Inflammatory macrophage (primary cell): ENCODE measurements at places on chromosomes 7 and 10.
A peak's percentile ranks its signal among the peaks of the same experiment; 100 is the strongest.

DNA sequence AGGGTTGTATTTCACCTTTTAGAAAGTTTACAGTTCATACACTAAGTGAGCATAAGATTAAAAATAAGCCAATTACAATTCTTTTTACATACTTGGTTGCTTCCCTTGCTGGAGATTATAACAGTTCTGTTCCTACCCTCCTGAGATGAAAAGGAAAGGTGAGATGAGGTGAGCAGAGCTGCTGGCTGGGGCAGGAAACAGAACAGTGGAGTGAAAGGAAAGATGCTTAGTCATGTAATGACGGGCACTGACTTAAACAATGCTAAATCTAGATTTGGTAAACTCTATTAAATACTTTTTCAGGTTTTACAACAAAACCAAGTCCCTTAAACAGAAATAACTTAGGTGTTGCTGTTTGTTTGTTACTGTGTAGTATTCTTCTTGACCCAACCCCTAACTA, 19.9 kb upstream of the ZEB1 start:
- no peak for DNase-seq

- DNase-seq: no peak
These were observed 84.1 kb upstream of the PRR15 start for GRCh38 chr7:29479301-29480200.

GRCh38 chr10:22326145-22326702, 5.3 kb downstream of the BMI1 start:
- no peak for DNase-seq

- peak; percentile 54 for DNase-seq
These were observed 121.9 kb upstream of the AKR1E2 start for GRCh38 chr10:4704034-4704545.

DNA sequence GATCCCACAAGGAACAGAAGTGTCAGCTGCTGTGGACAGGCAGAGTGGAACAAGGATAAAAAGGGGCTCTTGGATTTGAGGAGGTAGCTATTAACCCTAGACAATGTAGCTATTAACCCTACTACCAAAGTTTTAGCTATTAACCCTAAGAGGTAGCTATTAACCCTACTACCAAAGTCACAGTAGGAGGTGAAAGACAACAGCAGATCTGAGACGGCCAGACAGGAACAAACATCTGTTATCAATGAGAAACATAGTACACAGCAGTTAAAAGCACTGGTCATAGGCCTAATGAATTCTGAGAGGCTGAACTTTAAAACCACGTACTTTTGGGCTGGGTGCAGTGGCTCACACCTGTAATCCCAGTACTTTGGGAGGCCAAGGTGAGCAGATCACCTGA, 11.9 kb downstream of the ERCC6 start:
- no peak for DNase-seq

- DNase-seq: no peak
These were observed 98.2 kb downstream of the RAB11FIP2 start for GRCh38 chr10:117948493-117948892.

DNA sequence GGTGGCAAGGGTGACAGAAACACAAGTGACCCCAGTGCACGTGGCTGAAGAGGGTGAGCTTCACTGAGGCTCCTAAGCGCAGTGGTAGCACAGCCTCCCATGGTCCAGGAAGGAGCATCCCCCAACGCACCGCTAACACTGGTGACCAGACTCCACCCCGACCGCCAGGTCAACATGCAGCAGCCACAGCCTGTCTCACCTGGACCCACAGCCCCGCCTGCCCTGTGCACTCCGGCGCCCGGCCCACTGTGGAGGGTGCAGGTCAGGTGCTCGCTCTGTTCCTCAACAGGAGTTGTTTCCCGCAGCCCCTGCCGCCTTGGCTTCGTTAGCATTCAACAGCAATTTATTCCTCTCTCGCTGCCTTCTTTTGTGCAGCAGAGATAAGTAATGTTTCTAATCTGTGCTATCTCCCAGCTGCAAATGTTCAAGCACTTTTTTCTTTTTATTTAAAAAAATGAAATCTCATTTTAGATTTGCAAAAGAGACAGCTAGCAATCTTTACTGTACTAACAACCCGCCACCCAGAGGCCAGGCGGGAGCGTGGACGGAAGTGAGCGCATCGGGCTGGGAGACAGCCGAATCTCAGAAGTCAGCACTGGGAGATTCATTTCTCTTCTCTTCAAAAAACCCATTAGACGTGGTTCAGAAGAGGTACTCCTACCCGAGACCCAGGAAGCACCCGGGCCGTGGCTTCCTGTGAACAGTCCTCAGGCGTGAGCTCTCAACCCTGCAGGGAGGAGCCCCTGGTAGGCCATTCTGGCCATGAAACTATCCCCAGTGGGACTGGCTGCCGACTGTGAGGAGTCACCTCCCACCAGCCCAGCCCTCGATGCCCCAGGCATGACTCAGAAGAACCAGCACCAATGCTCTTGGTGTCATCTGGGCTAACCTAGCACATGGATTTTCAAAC, 133.4 kb downstream of the MAD1L1 start:
- DNase-seq: no peak

GRCh38 chr10:93468461-93469213, 13.5 kb downstream of the MYOF start:
- no peak for DNase-seq

GRCh38 chr10:45428611-45429510, 54.8 kb downstream of the ALOX5 start:
- DNase-seq: no peak

GRCh38 chr7:74267756-74268565, 13.8 kb upstream of the RFC2 start:
- no peak for DNase-seq

- DNase-seq: no peak
These were observed 49.7 kb upstream of the WNT16 start for GRCh38 chr7:121279060-121279620.

DNA sequence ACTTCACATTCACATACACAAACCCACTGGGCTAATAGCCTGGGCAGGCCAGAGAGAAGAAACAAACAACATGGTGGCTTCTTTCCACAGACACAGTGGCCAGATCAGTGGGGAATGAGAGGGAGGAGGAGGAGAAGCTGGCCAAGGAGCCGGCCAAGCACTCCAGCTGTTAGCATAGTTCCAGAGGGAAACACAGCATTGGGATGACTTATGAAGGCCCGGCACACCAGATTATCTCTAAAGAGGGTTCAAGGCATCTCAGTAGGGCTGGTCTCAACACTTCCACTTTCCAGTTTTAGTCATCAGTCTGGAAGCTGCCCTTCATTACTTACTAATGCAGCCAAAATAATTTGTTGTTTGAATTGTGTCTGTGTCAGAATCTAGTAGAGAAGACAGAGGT, 42.1 kb upstream of the GPR26 start:
- DNase-seq: no peak

DNA sequence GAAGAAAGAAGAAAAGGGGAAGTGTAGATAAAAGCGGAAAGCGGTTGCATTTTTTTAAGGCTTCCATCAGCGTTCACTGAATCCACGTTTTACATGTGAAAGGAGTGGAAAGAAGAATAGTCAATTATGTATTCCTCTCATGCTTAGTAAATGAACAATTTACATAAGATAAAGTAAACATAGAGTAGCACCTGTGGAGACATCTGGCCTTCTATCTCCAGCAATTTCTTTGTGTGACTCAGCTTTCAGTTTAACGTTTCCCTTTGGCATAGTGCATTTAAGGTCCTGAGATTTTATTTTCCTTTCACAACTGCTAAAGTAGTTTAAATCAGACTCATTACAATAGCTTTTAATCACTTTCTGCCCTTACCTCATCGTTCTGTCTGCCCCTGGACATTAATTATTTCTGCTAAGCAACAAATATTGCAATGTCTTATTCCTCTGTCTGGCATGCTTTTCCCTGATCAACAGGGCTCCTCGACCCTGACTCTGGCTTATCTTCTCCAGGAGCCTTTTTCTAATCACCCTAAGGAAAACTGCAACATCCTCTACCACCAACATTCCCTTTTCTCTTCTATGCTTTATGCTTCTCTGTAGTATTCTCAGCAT, 383.5 kb upstream of the VWC2 start:
- no peak for DNase-seq

DNA sequence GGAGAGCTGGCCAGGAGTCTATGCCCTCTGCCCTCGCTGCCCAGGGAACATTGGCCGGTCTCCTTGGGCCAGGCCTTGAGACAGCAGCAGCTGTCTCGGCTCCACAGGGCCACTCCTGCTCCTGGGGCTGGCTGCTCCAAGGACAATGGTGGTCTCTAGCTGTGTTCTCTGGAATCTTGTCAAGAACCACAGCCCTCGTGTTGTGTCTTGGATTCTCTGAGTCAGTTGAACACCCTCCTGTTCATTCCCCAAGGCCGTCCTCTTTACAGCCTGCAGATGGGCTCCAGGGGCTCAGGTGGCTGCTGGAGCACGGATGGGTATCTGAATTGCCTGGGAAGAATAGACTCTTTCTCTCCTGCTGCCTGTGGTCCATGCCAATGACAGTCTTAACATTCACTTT, 511.1 kb downstream of the GLRX3 start:
- DNase-seq: no peak

DNA sequence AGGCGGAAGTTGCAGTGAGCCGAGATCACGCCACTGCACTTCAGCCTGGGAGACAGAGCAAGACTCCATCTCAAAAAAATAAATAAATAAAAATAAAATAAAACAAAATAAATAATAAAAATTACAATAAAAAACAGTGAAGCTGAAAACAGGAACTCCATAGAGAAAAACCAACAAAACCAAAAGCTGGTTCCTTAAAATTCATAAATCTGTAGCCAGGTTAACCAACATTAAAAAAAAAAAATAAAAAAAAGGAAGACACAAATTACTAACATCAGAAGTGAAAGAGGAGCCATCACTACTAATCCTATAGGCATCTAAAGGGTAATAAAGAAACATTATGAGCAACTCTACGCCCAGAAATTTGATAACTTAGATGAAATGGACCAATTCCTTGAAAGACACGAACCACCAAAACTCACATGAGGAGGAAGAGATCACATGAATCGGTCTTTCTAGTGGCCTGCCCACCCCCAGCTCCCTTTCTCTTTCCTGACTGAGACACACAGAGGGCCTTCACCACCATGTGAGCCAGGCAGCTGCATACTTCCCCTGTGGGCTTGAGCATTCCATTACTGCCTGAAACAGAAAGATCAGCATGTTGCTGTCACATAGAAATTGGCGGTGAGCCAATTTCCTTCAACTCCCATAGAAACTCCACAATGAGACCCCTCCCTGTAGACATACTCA, 208.7 kb downstream of the MAD1L1 start:
- DNase-seq: peak; percentile 69
